ENCODE measurements at places on chromosomes 12 and 14. TPM values are rescaled to one million over a fixed set of nuclear protein-coding genes. Genes with fewer than 3 reads are reported as not detected.

- no peak overlapping the region for H3K4me3 ChIP-seq
- H3K36me3 ChIP-seq = no peaks in the 10 kb centered on the region
- H3K27ac ChIP-seq = no peak overlapping the region
- H3K4me1 ChIP-seq = no peaks in the 10 kb centered on the region
- no peak for DNase-seq
- no peaks in the 10 kb centered on the region for H3K27me3 ChIP-seq
These were observed 246.6 kb upstream of the LRFN5 start for GRCh38 chr14:41360126-41360525.

DNA sequence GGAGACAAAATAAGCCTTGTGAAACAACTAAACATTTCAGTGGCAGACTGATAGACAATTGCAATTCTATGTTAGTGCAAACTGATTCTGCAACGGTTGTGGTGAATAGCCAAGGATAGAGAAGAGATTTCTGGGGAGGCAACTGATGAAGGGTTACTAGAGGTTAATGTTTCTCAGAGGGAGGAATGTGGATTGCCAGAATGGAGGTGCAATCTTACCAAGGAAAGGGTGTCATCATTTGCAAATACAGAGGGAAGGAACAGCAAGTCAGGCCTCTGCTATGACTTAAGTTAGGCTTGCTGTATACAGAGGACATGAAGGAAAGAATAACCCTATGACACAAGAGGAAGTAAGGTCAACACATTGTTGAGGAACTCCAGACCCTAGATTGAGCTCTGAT lies 35.8 kb downstream of the CCDC175 start:
- H3K4me3 ChIP-seq = no peak overlapping the region
- no peak overlapping the region for H3K27ac ChIP-seq
- no peak for DNase-seq
- H3K27me3 ChIP-seq = no peaks in the 10 kb centered on the region
- H3K4me1 ChIP-seq = no peaks in the 10 kb centered on the region

NANOG gene
- under 0.01 TPM for total RNA-seq

ACTR10 gene
- 68.4 TPM for total RNA-seq

- H3K4me1 ChIP-seq = no peaks in the 10 kb centered on the region
- no peak for DNase-seq
- no peaks in the 10 kb centered on the region for H3K36me3 ChIP-seq
- H3K4me3 ChIP-seq = no peak overlapping the region
These were observed 5.7 kb upstream of the CAND1 start for GRCh38 chr12:67263471-67263870.

- no peaks in the 10 kb centered on the region for H3K4me1 ChIP-seq
- no peak for DNase-seq
- no peaks in the 10 kb centered on the region for H3K27me3 ChIP-seq
- no peak overlapping the region for H3K27ac ChIP-seq
These were observed 451.7 kb downstream of the NPAS3 start for GRCh38 chr14:33390335-33390734.

- H3K4me1 ChIP-seq = no peaks in the 10 kb centered on the region
- no peaks in the 10 kb centered on the region for H3K27me3 ChIP-seq
- no peak for DNase-seq
- no peaks in the 10 kb centered on the region for H3K36me3 ChIP-seq
- peak overlapping the region; percentile 79 for H3K4me3 ChIP-seq
These were observed 1.1 kb downstream of the NAP1L1 start for GRCh38 chr12:76083246-76083903.

DNA sequence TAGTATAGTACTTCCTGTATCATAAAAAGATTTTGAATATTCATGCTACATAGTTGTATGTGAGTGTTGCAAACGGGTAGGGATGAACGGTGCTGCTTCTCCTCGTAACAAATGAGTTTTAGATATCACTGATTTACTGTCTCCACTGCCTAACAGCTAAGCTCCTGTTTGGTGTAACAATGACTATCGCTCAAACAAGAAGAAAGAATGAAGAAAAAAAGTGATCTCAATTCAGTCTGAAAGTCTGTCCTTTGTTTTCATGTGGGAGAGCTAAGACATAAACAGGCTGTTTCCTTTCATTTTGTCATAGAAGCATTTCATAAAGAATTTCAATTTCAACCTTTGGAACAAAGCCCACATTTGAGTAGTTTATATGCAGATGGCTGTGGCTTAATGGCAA lies 26.1 kb upstream of the RTRAF start:
- no peaks in the 10 kb centered on the region for H3K4me1 ChIP-seq
- H3K27ac ChIP-seq = peak overlapping the region; percentile 47
- no peak overlapping the region for H3K4me3 ChIP-seq
- no peaks in the 10 kb centered on the region for H3K27me3 ChIP-seq
- DNase-seq = no peak

- no peaks in the 10 kb centered on the region for H3K27me3 ChIP-seq
- DNase-seq = no peak
- no peaks in the 10 kb centered on the region for H3K4me1 ChIP-seq
- H3K27ac ChIP-seq = no peak overlapping the region
- H3K36me3 ChIP-seq = no peaks in the 10 kb centered on the region
These were observed 48.4 kb downstream of the B4GALNT3 start for GRCh38 chr12:508145-508544.

DNA sequence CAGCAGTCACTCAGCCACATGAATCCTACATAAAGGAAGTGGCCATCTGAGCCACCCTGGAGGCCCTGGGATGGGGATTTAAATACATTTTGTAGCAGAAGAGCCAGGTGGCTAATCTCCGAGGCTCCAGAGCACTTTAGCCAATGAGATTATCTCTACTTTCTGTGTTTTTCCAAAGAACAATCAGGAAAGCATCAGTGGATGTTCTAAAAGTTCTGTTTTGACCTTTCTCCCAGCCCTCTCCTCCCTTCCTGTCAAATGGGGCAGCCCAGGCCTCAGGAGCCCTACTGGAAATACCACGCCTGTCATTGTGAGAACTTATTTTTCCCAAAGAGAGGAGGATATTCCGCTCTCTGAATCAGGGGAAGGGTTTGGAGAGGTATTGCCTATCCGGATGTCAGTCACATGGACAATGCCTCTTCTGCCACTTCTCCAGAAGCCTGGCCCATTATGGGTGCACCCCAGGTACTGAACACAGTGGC lies 336.8 kb upstream of the FKBP4 start:
- no peak for DNase-seq
- no peaks in the 10 kb centered on the region for H3K4me1 ChIP-seq
- no peaks in the 10 kb centered on the region for H3K27me3 ChIP-seq
- no peak overlapping the region for H3K27ac ChIP-seq
- H3K4me3 ChIP-seq = no peak overlapping the region

DNA sequence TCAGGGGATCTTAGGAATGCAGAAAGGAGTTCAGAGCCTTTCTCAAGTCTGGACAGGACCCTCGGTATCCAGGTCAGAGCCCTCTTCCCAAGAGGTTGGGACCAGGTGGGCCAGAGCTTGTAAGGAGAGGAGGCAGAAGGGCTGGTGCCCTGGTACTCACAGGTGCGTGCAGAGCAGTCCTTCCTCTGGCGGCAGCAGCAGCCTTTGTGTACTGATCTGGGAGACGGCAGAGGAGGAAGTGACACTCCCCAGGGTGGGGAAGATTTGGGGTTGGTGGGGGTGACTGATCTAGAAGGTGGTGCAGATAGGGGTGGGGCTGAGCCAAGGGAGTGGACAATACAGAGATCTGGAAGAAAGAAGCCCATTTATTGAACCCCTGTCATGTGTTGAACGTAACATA lies at the start of gene ITGB7:
TSS of gene ITGB7 (minus strand) at position 210 of the 400 bp plus-strand sequence. CDS start 6,808 bp downstream, outside the sequence.
- peaks cover 16% of the 10 kb centered on the region for H3K36me3 ChIP-seq
- H3K4me1 ChIP-seq = peaks cover 17% of the 10 kb centered on the region
- no peak within 1 kb of the TSS for H3K4me3 ChIP-seq
- H3K27me3 ChIP-seq = no peaks in the 10 kb centered on the region

GRCh38 chr14:20035938-20036337 lies at the start of gene OR4K13:
Gene OR4K13 (minus strand): TSS chr14:20036038. CDS start chr14:20034758, 1,280 bp downstream.
- no peak within 1 kb of the TSS for H3K27ac ChIP-seq
- H3K4me1 ChIP-seq = no peaks in the 10 kb centered on the region
- H3K4me3 ChIP-seq = no peak within 1 kb of the TSS
- DNase-seq = no peak
- H3K36me3 ChIP-seq = no peaks in the 10 kb centered on the region

DNA sequence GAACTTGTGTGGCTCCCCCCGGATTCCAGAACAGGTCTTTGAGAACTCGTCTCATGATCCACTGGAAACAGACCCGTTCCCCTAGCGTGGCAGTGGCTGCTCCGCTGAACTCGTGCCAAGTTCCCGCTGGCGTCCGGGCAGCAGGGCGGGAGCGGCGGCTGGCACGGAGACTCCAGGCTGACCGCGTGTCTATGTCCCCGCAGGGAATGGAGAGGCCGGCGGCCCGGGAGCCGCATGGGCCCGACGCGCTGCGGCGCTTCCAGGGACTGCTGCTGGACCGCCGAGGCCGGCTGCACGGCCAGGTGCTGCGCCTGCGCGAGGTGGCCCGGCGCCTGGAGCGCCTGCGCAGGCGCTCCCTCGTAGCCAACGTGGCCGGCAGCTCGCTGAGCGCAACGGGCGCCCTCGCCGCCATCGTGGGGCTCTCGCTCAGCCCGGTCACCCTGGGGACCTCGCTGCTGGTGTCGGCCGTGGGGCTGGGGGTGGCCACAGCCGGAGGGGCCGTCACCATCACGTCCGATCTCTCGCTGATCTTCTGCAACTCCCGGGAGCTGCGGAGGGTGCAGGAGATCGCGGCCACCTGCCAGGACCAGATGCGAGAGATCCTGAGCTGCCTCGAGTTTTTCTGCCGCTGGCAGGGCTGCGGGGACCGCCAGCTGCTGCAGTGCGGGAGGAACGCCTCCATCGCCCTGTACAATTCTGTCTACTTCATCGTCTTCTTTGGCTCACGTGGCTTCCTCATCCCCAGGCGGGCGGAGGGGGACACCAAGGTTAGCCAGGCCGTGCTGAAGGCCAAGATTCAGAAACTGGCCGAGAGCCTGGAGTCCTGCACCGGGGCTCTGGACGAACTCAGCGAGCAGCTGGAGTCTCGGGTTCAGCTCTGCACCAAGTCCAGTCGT lies 1.5 kb downstream of the APOLD1 start:
- H3K4me3 ChIP-seq = peak overlapping the region; percentile 62
- H3K36me3 ChIP-seq = no peaks in the 10 kb centered on the region
- peaks cover 33% of the 10 kb centered on the region for H3K4me1 ChIP-seq
- no peaks in the 10 kb centered on the region for H3K27me3 ChIP-seq

DNA sequence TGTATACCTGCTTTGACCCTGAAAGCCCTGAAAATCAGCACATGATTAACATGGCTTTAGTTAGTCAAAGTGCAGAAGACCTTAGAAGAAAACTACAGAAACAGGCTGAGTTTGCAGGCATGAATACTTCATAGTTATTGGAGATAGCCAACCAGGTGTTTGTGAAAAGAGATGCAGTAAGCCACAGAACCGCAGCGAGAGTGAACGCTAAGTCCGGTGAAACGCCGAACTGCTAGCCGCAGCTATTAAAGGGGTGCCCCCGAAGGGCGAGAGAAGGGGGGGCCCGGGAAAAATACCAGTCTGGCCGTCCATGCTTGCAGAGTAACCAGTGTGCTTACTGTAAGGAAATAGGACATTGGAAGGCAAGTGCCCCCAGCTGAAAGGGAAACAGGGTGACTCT lies 784.0 kb upstream of the TMEM132C start:
- no peaks in the 10 kb centered on the region for H3K36me3 ChIP-seq
- H3K4me1 ChIP-seq = no peaks in the 10 kb centered on the region
- no peak for DNase-seq
- H3K4me3 ChIP-seq = no peak overlapping the region
- H3K27me3 ChIP-seq = no peaks in the 10 kb centered on the region
- no peak overlapping the region for H3K27ac ChIP-seq

GRCh38 chr12:109720152-109720856 lies 6.7 kb downstream of the FAM222A start:
- no peak overlapping the region for H3K4me3 ChIP-seq
- peaks cover 79% of the 10 kb centered on the region for H3K4me1 ChIP-seq
- peak overlapping the region; percentile 36 for H3K27ac ChIP-seq
- H3K27me3 ChIP-seq = peaks cover 12% of the 10 kb centered on the region

PLEKHH1 gene
- total RNA-seq = 8.0 TPM

GRCh38 chr12:28223858-28224257 lies 33.6 kb downstream of the CCDC91 start:
- H3K27me3 ChIP-seq = no peaks in the 10 kb centered on the region
- no peak overlapping the region for H3K4me3 ChIP-seq
- H3K36me3 ChIP-seq = no peaks in the 10 kb centered on the region
- no peak for DNase-seq
- H3K4me1 ChIP-seq = peaks cover 12% of the 10 kb centered on the region
- no peak overlapping the region for H3K27ac ChIP-seq

GRCh38 chr14:60509438-60510253 lies 700 bp downstream of the SIX6 start:
- no peak overlapping the region for H3K27ac ChIP-seq
- no peak for DNase-seq
- no peaks in the 10 kb centered on the region for H3K36me3 ChIP-seq
- no peak overlapping the region for H3K4me3 ChIP-seq
- peaks cover 39% of the 10 kb centered on the region for H3K4me1 ChIP-seq

TAS2R9 gene
- not detected for total RNA-seq

CCDC85C gene
- 28.1 TPM for total RNA-seq

DNA sequence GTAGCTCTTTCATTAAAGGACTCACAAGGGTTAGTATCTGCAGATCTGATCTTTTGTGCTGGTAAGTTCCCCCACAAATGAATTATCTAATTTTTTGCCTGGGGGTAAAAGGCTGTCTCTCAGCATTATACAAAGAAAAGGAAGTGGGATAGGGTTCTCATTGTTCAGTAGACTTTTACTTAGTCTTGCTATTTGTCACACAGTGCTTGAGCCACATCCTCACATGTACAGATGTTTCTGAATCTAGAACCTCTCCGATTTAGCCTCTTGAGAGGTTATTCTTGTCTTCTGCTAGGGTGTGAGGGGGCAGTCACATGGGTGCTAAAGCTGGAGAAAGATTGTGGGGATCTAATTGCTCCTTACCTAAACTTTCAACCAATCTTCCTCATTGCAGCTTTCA lies 93.0 kb downstream of the SLC41A2 start:
- no peak for DNase-seq
- H3K4me3 ChIP-seq = no peak overlapping the region

DNA sequence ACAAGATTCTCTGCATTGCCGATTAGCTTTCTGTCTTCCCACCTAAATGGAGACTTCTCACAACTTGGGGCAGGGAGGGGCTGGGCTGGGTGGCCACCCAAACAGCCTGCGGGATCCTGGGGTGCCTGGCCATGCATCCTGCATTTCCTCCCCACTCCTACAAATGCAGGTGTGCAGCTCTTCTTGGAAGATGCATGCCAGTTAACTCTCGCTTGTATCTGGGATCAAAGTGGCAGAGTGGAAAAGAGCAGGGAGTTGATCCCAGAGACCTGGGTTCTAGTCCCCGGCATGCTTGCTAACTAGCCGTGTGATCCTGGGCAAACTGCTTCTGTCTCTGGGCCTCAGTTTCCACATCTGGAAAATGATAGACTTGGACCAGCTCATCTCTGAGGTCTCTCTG lies 136.6 kb downstream of the TSPAN9 start:
- peaks cover 8% of the 10 kb centered on the region for H3K4me1 ChIP-seq
- H3K27me3 ChIP-seq = no peaks in the 10 kb centered on the region
- no peak overlapping the region for H3K4me3 ChIP-seq
- no peak for DNase-seq
- no peak overlapping the region for H3K27ac ChIP-seq

GRCh38 chr14:20626274-20626673 lies 15.2 kb downstream of the OR6S1 start:
- no peak overlapping the region for H3K27ac ChIP-seq
- H3K27me3 ChIP-seq = no peaks in the 10 kb centered on the region
- peaks cover 36% of the 10 kb centered on the region for H3K4me1 ChIP-seq
- H3K4me3 ChIP-seq = peak overlapping the region; percentile 15
- no peak for DNase-seq

CLEC9A gene
- total RNA-seq = not detected

MGST1 gene
- 92.4 TPM for total RNA-seq

- no peak overlapping the region for H3K4me3 ChIP-seq
- H3K36me3 ChIP-seq = no peaks in the 10 kb centered on the region
- H3K27ac ChIP-seq = no peak overlapping the region
- H3K4me1 ChIP-seq = no peaks in the 10 kb centered on the region
- no peaks in the 10 kb centered on the region for H3K27me3 ChIP-seq
- no peak for DNase-seq
These were observed 21.2 kb downstream of the FGF6 start for GRCh38 chr12:4424422-4424821.
